MV-4-11 (cell line): ENCODE measurements at places on chromosomes 16 and 17.

- no peak for DNase-seq
Observed at GRCh38 chr16:46720619-46721018, 27.5 kb downstream of the MYLK3 start.

DNA sequence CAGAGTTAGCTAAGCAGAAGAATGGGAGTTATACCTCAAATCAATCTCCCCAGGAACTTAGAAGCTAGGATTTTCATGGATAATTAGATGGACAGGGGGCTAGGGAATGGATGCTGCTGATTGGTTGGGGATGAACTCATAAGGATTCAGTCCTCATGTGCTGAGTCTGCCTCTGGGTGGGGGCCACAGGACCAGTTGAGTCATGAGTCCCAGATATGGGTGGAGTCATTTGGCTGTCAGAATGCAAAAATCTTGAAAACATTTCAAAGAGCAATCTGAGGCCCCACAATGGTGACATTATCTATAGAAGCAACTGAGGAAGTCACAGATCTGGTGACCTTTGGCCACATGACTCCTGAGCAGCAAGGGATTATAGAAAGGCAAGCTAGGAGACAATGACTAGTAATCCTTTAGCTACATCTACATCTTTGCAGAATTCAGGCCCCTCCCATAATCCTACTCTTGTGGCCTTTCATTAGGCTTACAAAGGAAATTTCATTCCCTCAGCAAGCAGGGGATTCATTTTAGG, 82.6 kb upstream of the CCL2 start:
- no peak for DNase-seq

- DNase-seq, result no peak
Observed at GRCh38 chr16:83948914-83949723, 3.9 kb upstream of the OSGIN1 start.

- DNase-seq, result no peak
Observed at GRCh38 chr16:53629151-53629550, 74.5 kb downstream of the RPGRIP1L start.

DNA sequence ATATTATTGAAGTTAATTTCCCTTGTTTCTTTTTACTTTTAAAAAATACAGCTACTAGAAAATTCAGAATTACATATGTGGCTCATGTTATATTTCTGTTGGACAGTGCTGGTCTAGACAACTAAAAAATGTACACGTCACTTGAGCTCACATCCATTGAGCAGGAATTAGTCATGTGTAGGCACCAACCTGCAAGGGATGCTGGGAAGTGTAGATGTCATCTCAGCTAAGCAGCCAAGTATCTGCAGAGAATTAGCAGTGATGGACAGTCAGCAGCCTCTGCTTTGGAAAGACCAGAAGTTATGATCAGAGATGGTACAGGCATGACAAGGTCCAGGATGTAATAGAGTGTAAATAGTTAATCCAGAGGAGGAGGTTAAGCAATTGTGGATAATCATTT, 87.1 kb upstream of the HS3ST2 start:
- no peak for DNase-seq
